Kidney tubule cell (primary cell): ENCODE measurements at places on chromosomes 11 and 22.

GRCh38 chr22:38218661-38219622 lies 17.1 kb downstream of the MAFF start:
- DNase-seq: peak; percentile 97

DNA sequence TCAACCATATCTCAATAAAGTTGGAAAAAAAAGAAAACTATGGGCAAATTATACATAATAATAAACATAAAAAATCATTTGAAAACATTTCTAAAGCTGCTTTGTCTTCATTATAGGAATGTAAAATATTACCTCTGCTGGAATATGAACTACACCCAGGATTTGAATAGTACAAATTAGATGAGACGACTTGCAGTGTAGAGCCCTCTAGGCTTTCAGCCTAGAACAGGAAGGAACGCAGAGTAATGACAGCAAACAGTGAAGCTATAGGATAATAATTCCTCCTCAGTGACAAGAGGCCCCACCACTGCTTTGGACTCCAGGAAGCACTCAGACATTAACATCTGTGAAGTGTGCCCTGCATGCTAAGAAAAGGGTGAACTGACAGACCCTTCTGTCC lies 7.7 kb downstream of the OR2AG1 start:
- no peak for DNase-seq

- DNase-seq: no peak
These were observed 2.0 kb upstream of the MRGPRF start for GRCh38 chr11:69014898-69015549.

GRCh38 chr22:19041704-19042074 lies 80.5 kb downstream of the DGCR2 start:
- DNase-seq: no peak

GRCh38 chr11:123775289-123775688 lies 21.0 kb upstream of the OR6X1 start:
- DNase-seq: no peak

DNA sequence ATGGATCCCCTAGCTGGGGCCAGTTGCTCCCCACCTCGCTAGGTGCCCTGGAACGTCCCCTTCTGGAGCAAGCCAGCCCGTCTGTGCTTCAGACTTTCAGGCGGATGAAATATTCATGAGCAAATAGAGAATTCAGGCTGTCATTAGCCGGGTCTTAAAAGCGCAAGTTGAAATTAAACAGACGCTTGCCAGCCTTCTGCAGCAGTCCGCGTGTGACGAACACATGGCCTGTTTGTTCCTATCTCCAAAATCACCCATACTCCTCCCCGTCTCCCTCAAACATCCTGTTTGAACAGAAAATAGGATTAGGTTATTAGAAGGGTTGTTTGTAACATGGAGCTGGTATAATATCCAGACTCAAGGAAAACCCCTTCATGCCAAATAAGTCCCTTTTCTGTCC lies 38.7 kb downstream of the MYO18B start:
- DNase-seq: no peak

GRCh38 chr22:38257650-38258250 lies 15.1 kb downstream of the TMEM184B start:
- DNase-seq: no peak

DNA sequence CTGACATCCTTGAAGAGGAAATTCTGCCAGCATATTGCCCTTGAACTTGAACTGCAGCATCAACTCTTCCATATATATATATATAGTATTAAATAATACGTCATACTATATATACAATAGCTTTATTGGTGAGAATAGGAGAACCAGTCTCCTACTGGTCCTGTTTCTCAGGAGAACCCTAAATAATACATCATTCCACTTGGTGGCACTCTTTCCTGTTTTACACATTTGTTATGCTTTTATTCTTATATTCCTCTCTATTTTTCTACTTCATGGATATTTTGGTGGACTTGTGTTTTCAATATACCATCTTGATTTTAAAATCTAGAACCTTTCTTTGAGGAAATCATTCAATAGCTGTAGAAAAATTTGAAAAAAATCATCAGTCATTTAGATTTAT lies 193.3 kb downstream of the TRPC6 start:
- no peak for DNase-seq

- no peak for DNase-seq
These were observed 18.1 kb upstream of the LINC01488 start for GRCh38 chr11:69463181-69463994.

DNA sequence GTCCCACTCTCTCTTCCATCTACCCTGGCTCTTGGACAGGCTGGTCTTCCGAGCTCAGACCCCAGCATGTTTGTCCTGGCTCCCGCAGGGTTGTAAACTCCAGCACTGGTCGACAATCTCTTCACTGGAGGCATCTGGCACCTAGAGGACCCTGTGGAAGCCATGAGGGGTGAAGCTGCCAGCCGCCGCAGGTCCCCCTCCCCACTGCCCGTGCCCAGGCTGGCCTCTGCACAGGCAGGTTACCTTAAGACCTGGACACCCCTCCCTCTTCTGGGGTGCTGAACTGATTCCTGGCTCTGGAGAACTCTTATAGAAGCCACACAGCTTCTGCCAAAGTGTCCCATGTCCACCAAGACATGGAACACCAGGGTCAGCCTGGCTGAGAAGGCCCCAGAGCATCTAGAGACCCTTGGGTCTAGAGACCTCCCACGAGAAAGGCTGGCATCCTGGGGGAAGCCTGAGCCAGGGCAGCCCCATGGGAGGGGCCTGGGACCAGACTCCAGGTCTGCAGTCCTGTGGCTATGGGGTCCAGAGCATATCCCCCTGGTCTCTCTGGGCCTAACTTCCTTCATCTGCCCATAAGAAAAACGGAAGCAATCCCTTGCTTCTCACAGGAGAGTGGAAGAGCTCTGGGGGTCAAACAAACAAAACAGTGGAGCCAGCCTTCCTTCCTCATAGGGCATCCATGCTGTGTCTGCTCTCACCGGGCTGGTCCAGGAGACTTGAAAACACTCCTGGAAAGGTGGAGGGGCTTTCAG lies 30.6 kb downstream of the LMO1 start:
- no peak for DNase-seq

DNA sequence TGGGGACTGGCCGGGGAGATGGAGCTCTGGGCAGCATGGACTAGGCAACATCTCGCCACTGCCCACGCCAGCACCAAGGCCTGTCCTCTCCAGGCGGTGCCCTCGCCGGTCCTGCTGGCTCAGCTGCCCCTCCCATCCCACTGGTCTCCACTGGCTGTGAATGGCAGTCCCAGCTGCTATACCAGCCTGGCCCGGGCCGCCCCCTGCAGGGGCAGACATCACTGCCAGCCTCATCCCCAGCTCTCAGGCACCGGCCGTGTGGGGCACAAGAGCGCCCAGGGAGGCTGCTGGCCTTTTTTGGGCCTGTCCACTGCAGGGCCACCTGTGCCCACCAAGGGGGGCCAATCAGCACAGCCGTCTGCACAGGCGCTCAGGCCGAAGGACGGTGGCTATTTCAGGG lies 30.1 kb upstream of the H19 start:
- no peak for DNase-seq

DNA sequence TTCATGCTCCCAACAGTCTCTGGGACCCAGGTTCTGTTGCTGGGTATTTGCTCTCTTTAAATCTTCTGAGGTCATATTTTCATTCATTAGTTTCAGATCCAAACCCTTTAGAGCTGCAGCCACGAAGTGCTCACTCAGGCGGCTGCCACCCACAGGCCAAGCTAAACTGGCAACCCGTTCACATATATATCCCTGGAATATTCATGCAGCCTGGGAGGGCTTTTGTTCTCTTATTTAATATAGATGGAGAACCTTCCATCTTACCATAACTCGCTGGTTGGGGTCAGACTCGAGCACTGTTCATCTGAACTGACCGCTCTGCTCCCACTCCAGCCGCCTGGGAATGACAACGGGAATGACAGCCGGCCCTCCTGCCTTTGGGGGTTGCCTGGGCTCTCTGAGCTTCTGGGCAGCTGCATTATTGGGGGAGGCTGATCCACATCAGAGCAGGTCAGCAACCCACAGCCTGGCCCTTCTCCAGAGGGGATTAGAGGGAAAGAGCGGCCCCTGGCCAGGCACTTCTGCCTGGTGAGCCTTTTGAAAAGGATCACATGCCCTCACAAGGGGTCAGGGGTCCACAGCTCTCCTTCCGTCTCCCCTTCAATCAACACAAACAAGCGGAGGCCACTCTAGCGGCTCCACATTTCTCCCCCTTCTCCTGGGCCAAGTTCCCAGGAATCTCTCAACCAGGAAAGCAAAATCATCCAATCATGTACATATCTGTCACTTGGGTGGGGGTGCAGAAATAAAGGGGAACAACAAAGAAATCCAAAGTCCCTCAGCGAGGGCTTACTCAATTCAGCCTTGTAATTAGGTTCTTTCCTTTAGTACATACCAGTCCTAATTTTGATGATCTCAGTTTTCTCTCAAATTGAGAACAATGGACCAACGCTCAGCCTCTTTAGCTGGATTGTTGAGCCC lies 11.8 kb downstream of the TMEM184B start:
- no peak for DNase-seq

- DNase-seq: no peak
These were observed 38.6 kb downstream of the SERGEF start for GRCh38 chr11:17974246-17974645.

DNA sequence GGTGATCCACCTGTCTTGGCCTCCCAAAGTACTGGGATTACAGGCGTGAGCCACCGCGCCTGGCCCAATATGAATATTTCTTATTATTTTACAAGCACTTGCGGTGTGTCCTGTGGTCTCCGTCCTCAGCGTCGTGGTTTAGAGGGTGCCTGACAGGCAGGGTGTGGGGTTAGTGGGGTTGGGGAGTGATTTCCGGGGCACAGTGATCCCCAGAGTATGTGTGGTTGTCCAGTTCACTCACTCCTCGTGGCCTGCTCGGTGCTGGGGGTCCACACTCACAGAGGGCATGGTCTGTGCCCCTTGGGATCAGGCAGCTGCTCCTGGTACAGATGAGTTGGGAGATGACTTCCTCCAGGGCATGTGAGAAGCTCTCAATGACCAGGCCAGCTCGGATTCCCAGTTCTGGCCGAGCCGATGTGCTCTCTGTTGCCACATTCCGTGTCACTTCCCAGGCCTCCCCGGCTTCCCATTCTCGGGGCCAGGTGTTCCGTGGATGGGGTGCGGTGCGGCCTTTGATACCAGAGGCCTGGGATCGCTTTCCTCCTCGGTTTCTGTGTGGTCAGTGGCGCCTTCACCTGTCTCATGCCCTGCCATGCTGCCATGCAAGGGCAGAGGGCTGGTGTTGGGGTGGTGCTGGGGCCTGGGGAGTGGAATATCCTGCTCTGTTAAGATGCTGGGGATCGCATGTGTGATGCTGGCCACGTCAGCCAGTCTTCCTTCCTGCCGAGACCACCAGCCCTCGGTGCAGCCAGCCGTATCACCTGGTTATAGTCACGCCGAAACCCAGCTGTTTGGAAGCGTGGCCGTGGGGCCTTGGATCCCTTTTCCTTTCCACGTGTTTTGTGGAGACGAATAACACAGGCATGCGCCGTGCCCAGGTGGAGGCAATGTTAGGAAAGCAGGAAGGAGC lies 39.6 kb downstream of the PARVB start:
- DNase-seq: no peak

DNA sequence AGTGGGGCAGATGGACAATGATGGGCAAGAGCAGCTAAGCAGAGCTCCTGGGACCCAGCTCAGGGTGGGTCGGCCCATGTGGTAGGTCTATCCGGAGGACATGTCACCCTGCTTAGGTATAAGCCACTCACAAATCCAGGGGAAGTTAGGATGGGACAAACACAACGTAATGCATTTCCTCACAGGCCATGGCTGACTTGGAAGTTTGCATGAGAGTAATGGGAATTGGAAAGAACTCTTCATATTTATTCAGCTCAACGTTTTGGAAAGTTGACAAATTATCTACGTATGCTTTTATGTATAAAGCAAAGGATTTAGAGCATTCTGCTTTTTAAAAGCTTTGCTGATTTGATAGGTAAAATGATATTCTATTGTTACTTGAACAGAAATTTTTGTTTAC lies 74.9 kb downstream of the SMCO4 start:
- no peak for DNase-seq

- peak; percentile 50 for DNase-seq
These were observed 13.8 kb downstream of the LIF start for GRCh38 chr22:30232716-30233218.

DNA sequence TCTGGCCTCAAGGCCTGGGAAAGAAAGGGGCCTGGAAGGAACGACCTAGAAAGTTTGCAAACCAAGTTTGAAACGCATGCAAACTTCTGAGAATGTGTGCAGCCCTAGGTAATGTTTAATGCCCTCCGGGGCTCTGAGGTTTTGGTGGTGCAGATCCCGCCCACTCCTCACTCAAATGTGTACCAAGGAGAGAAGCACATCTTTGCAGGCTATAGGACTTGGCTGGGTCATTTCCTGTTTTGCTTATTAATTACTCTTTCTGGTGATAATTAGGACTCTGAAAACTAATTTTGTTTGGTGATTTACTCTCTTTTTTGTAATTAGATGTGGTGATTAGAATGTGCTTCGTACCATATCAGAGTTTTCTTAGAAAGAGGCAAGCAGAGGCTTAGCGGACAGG lies 625.9 kb upstream of the CADM1 start:
- DNase-seq: no peak

GRCh38 chr11:92852229-92852628 lies 117.2 kb upstream of the MTNR1B start:
- DNase-seq: no peak

DNA sequence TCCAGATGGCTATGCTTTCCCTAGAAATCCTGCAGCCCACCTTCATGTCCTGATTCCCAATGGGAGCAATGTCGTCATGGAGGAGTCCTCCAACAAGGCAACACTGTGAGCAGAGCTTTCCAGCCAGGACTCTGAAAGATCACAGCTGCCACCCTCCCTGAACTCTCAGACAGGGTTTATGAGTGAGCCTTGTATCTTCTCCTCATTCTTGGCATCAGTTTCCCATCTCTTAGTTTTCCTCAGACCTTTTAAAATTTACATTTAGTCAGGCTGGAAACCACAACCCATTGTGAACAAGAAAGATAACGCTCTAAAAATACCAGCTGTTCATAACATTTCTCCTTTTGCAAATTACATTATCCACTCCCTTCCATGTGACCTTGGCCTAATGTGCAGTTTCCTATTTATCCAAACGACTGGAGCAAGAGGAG lies 15.6 kb upstream of the LYVE1 start:
- DNase-seq: no peak

- DNase-seq: no peak
These were observed 91.7 kb upstream of the E2F8 start for GRCh38 chr11:19332476-19332875.

DNA sequence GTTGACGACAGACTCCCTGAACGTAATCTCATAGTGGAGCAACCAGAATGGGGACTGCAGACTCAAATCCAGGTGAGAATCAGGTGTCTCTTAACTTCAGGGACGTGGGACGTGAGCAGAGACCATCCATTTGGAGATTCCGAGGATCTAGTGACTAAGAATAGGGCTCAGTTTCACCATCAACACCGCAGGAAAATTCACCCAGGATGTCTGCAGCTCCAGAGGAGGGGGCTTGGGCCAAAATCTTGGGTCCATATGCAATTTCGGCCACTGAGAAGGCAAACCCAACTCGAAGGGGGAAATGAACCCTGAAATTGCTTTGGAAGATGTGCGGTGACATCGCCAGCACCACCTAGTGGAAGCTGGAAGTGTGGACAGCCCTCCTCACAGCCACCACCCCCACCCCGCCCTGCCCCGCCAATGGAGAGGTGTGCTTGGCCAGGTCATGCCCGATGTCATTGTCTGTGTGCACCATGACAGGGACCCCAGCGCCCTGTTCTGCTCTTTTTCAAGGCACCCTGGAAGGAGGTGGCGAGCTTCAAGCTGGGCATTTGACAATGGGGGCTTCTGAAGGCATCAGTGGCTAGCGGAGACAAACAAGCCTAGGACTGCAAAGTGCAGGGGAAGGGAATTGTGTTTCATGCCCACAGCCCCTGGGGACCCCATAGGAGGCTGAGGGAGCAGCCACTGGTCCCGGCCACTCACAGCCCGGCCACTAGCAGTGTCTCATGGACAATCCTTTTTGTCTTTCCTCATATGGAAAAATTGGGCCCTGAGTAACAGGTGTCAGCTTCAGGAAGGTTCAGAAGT lies 24.8 kb downstream of the APOL1 start:
- DNase-seq: peak; percentile 75
